DMS153 (cell line): ENCODE measurements at places on chromosomes 11 and 22.

DNA sequence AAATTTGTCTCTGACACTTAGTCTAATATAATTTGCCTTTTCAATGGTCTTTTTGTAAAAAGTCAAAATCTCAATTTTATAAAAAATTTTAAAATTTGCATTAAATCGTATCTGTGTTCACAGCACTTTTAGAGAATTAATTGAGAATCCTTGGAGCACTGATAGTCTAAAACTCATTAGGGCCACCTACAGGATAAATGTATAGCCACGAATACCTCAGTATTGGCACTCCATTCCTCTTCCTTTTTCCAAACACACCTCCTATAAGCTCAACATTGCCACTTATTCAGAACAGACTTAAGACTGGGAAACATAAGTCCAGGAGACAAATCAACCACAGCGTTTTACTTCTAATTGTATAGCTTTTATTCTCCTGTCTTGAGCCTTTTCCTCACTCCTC, 776.0 kb upstream of the ARHGAP42 start:
- no peak for DNase-seq

GRCh38 chr11:79390477-79390876, 50.4 kb downstream of the TENM4 start:
- DNase-seq: no peak

DNA sequence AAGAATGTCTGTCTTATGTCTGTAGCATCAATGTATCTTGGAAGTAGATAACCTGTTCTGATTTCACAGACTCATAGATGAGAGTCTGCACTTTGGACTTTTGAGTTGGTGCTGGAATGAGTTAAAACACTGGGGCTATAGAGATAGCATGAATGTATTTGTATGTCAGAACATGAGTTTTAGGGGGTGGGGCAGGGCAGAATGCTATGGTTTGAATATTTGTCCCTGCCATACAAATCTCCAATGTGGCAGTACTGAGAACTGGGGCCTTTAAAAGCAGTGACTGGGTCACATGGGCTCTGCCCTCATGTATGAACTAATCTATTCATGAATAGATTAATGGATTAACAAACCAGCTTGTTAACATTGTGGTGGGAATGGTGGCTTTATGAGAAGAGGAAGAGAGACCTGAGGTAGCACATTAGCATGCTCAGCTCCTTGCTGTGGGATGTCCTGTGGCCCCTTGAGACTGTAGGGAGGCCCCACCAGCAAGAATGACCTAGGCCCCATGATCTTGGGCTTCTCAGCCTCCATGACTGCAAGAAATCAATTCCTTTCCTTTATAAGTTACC, 15.5 kb upstream of the OR52K1 start:
- DNase-seq: no peak

GRCh38 chr22:28819253-28820096, 19.1 kb upstream of the XBP1 start:
- no peak for DNase-seq

DNA sequence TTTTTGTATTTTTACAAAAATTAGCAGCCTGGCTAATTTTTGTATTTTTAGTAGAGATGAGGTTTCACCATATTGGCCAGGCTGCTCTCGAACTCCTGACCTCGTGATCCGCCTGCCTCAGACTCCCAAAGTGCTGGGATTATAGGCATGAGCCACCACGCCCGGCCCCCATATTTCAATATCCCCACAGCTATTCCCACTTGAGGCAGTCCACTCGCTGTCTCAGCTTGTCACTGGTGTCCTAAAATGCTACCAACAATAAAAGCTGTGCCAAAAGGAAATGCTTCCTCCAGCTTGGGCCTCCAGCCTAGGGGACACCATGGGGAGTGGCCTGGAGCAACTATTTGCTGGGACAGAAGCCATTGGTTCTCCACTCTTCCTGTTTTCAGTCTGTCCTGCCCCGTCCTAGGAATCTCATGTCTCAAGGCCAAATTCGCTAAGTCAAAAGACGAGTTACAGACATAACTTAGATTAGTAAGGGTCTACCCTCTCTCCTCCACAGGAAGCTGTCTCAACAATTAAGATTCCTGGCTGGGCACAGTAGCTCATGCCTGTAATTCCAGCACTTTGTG, 7.3 kb upstream of the SPINDOC start:
- DNase-seq: no peak

- no peak for DNase-seq
Measured at GRCh38 chr11:57156928-57157327, 24.8 kb upstream of the LRRC55 start.

DNA sequence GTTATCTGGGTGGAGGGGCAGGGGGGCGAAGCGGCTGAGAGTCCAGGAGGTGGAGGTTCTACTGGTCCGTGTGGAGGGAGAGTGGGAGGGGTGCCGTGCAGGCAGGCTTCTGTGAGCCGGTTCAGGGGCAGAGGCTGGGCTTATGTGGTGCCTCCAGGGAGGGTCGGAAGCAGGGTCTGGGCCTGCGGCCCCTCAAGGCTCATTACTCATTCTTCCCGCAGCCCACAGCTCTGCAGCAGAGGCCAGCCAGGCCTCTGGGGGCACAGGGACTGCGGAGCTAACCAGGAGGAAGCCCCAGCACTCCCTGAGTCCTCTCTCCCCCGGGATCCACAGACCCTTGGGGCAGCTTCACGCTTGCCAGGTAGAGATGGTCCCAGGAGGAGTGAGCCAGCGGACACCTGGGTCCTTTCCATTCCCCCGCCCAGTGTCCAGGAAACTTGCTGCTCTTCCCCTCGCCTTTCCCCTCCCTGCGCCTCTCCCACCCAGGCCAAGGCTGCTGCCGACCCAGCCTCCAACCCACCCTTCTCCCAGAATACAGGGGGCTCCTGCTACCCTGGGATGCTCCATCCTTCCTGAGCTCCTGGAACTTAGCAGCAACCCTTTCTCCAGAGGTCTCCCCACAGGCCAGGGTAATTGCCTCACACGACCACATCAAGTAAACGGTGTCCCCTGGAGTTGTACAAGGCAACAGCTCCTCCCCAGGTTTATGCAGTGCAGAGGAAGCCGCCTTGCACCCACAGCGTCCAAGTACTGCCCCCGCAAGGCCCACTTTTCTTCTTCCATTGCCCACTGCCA, 6.3 kb downstream of the NRXN2 start:
- DNase-seq: no peak

- no peak for DNase-seq
Measured at GRCh38 chr11:116189408-116190170, 583.2 kb downstream of the BUD13 start.

- no peak for DNase-seq
Measured at GRCh38 chr11:94217705-94218104, 86.7 kb upstream of the IZUMO1R start.

GRCh38 chr11:76849376-76849775, 11.3 kb upstream of the ACER3 start:
- no peak for DNase-seq

GRCh38 chr22:49331223-49331815, 496.4 kb downstream of the BRD1 start:
- no peak for DNase-seq

DNA sequence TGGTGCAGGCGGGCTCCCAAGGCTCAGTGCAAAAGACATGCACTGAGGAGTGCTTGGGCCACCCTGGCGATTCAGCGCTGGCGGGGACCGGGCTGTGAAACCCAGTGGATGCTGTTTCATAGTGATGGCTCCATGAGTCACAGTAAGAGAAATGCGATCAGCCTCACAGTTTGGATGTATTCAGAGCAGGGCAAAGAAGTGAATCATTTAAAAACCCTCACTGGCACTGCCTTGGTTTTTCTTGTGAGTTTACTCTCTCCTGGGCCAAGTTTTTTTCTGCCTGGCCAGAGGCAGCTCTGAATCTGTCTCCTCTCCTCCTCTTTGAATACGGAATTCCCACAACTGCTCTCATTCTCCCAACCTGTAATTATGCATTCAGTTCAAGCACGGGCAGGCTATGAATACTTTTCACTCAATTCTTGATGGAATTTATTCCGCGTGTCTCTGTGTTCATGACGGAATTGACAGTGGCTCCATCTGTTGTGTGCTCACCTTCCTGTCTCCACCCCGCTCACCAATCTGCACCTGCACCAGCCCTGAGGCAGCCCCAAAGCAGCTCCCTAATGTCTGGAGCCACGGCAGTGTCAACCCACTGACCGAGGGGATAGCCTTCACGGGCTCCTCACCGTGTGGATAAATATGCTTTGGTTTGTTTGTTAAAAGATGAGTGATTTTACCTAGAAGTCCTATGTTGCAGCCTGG, 14.9 kb downstream of the ADAMTS8 start:
- DNase-seq: no peak

- peak; percentile 44 for DNase-seq
Measured at GRCh38 chr11:119694334-119694733, 34.7 kb downstream of the NECTIN1 start.

GRCh38 chr11:67409261-67409666, 5.4 kb downstream of the TBC1D10C start:
- DNase-seq: no peak

DNA sequence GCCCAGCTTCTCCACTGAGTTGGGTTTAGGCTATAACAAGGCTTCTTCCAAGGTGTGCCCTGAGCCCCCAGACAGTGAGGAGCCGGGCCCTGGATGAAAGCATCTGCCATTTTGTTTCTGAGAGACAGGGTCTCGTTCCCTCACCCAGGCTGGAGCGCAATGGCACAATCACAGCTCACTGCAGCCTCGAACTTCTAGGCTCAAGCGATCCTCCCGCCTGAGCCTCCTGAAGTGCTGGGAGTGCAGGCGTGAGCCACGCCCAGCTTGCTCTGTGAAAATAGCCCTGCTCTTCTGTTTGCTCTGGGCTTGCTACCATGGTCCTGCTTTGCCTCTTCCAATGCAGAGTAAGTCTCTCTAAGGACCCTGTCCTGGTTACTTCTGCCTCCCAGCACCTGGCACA, 6.7 kb downstream of the DENND6B start:
- DNase-seq: no peak

DNA sequence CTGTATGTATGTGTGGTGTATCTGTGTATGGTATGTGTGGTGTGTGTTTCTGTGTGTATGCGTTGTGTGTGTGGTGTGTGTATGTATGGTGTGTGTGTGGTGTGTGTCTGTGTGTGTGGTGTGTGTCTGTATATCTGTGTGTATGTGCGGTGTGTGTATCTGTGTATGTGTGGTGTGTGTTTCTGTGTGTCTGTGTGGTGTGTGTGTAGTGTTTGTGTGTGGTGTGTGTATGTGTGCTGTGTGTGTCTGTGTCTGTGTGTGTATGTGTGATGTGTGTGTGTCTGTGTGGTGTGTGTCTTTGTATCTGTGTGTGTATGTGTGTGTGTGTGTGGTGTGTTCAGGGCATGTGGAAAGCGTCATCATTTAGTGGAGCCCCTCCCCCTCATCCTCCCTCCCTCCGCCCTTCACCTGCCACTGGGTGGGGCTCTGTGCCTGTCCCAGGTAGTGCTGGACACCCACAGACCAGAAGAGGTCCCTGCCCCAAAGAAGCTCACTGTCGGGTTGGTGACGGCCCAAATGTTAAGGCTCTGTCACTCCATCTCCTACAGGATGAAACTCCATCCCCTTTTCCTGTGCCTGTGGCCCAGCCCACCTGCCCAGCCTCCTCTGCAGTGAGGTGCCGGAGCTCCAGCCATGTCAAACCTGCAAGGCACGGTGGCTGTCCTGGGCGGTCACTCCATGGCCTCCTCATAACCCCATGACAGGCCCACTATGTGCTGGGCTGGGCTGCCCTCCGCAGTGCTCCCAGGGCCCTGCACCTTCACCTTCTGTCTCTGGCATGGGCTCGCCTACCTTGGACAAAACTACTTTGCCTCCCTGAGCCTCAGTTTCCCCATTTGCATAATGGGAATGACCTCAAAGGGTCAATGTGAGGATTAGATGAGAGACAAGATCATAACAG, 23.4 kb upstream of the SHISAL1 start:
- DNase-seq: peak; percentile 53

DNA sequence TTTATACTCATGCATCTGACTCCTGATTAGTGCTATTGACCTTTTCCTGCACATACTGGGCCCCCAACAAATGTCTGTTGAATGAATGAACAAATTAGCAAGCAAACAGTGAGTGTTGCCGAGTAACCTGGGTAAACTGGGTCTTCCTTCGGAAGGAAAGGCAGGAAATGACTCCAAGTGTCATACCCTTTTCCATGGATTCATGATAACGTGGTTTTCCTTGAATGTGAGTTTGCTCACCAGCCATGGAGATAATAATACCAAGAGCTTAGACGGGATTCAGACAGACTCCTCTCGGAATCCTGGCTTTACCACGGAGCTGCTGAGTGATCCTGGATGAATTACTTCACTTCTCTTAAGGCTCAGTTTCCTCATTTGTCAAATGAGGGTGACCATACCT, 16.7 kb downstream of the TECTA start:
- no peak for DNase-seq

GRCh38 chr22:17035246-17035645, 27.2 kb upstream of the GAB4 start:
- peak; percentile 64 for DNase-seq

- no peak for DNase-seq
Measured at GRCh38 chr22:49779853-49780697, 47.6 kb downstream of the BRD1 start.

DNA sequence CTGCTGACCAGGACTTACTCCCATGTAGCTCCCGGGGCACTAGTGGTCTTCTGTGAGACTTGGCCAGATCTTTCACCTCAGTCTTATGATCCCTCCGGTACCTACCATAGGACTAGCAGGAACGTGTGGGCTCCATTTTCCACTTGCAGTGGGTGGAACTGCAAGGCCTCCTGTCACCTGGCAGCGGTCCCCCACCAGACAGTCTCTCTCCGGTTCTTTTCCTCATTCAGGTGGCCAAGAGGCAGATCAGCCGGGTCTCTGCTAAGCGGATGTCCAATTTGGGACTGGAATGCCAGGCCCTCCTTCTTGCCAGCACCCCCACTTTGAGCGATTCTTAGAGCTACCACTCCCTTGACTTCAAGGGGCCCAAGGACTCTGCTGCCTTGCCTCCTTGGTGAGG, 158.9 kb downstream of the NAV2 start:
- no peak for DNase-seq
